ENCODE measurements at places on chromosomes 6 and 20.

DNA sequence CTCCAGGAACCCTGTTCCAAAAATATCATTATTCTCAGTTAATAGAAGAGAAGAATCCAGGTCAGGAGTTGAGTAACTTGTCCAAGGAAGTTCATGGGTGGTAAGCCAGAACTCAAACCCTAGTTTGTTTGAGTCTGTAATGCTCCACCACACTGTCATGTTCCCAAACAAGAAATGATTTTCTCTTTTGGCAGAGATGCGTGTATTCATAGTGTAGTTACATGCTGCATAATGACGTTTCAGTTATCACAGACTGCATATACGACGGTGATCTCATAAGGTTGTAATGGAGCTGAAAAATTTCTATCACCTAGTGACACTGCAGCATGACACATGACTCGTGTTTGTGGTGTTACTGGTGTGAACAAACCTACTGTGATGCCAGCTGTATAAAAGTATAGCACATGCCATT is 102.6 kb downstream of the TULP4 start:
- no peak for DNase-seq

- DNase-seq: no peak
These were observed 4.4 kb downstream of the SULF2 start for GRCh38 chr20:47780720-47781389.

DNA sequence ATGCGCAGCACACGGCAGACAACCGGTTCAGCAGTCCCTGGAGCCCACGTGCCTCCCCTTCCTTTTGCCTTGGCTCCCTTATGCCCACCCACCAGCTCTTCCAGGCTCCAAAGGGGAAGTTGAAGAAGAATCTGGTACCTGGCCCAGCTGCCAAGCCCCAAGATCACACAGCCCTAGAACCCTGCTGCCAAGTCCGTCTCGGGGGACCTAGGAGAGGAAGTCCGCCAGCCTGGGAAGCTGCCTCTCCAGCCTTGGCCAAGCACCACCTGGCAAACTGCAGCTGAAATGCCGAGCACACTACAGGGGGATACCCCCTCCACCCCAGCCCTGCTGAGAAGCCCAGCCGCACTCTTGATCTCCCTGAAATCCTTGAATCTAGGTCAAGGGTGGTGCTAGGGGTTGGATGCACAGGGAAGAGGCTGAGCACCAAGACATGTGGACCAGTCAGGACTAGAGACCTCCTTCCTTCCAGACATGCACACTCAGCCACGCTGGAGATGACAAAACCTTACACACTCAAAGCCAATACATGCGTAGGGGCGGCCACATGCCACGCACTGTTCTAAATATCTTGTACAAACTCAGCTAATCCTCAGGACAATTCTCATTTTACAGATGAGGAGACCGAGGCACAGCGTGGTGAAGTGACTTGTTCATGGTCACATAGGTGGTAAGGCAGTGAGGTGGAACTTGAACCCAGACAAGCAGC is 124.1 kb downstream of the PREX1 start:
- DNase-seq: no peak

DNA sequence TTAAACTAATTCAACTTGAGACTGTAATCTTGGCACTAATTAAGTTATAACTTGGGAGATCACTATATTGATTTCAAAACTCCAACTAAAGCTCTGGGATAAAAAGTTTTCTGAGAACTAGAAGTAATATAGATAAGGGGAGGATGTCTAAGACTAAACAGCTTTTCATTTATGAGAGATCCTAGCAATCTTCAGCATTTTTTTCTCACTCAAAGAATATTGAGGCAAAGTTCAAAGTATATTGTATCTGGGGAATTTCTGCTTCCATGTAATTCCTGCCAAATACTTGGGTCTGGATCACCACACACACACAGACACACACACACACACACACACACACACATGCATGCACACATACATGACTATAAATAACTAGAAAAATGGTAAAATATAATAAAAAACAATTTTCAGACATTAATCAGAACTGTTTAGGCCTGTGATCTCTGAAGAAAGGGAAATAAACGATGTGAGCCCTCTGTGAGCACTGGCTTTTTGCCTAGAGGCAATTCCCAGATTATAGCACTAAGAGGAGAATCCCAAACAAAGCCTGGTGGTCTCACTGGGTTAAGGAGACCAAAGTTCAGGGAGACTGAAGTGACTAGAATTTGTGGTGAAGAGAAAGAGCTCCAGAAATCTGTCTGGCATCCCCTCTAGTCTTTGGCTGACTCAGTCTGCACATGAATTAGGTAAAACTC is 92.8 kb downstream of the ADAT2 start:
- no peak for DNase-seq

- DNase-seq: no peak
These were observed 138.2 kb upstream of the DTNBP1 start for GRCh38 chr6:15800841-15801617.

DNA sequence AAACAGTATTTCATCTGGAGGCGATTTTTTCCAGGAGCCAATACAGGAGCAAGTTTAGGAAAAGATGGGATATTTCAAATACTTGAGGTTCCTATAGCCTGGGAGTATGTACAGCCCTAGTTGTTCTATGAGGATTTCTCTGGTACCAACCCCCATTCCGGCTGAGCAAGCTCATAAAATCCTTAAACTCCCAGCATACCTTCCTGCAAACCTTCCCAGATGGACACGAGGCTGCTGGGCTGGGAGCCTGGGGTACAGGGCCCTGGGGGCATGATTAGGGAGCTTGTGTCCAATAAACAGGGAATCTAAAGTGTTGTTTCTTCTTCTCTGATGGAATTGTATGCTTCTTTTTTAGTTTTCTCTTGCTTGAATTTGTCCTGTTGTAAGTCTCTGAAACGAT is 1.5 kb downstream of the PRRC2A start:
- DNase-seq: no peak

GRCh38 chr20:47280228-47280627 is 76.3 kb downstream of the ZMYND8 start:
- DNase-seq: no peak

All from germinal center (tissue), 1 donor.